ENCODE measurements at places on chromosomes 6 and 20. TPM values are rescaled to one million over a fixed set of nuclear protein-coding genes. Genes with fewer than 3 reads are reported as not detected.

HDGFL1 gene
- not detected for total RNA-seq

DNA sequence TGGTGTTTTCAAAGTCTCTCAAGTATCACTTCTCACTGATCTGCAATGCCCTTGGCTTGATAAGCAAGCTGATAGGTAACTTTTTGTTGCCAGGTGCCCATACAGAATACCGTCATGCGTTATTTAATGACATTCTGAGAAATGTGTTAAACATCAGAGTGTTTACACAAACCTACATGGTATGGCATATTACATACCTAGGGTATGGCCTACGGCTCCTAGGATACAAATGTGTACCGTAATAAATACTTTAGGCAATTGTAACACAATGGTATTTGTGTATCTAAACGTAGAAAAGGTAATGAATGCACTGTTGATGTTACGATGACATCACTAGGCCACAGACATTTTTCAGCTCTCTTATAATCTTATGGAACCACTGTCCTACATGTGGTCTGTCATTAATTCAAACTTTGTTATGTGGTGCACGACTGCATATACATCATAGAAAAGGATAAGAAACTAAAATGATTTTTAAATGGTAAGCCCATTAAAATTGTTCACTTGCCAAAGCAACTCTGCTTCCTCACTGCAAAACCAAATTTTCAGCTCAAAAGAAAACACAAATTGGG, 35.7 kb downstream of the CSNK2A1 start:
- DNase-seq: no peak

GRCh38 chr6:138765896-138766655, 7.5 kb upstream of the CCDC28A start:
- no peak for DNase-seq

GRCh38 chr6:57262488-57262887, 40.4 kb upstream of the RAB23 start:
- DNase-seq: no peak

APOM gene
- 0.81 TPM for total RNA-seq

DNA sequence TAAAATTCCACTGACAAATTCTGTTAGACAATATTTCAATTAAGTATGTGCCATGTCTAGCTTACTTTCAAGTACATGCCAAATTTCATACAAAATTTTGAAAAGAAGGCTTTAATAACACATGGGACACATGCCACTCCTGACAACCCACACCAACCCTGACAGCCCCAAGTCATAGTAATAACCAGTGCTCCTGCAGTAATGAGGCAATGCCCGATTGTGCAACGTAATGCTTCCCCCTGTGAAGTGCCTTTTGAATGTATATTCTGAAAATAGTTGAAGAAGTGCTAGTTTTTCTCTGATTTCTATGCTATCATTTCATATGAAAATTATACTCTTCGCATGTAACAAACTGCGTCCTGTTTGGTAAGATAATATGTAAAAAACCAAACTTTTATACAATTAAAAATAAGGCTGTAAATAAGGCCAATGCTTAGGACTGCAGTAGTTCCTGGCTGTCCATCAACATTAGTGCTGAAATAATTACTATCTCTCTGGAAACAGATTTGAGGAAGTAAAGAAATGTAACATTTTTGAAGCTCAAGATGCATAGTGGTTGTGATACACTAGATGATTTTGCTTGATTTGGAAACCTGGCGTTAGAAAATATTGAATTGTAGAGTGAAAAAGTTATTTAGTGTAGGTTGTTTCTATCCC, 125.8 kb upstream of the BCLAF1 start:
- no peak for DNase-seq

TLDC2 gene
- 1.1 TPM for total RNA-seq

DNA sequence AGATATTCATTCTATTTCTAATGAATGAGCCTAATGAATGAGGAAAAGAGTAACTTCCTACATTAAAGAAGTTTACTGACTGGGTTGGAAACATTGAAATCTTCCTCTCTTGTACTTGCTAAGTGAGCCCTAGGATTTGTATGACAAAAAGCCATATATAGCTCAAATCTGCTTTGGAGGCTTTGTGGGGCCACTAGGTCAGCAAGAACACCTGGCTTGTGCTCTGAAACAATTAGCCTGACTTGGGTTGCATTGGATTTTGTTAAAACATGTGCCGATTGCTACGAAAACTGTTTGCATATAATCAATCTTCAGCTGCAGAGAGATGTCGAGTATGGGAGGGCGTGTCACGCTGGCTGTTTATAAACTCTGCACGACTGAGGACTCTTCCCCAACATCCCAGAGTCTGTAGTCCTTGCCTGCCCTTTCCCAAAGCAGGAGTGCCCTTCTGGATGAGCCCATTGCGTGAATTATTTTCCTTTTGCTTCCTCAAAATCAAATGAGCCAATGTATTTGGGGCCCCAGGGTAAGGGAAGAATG, 684.8 kb downstream of the DHX35 start:
- no peak for DNase-seq

DNA sequence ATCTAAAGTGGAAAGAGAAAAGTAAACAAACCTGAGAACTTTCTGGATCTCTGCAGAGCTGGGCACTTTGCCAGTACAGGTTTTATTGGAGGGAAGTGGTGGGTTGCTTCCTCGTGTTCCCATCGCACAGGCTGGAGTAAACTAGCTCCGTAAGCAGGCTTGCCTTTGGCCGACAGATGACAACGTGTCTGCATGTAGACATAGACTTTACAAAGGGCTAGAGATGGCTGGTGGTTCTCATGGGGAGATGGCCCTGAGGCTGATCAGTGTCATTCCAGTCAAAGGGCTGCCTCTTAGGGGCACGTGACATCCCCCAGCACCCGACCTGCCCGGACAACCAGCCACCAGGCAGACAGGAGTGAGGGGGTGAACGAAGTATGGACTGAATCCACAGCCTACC, 98.8 kb downstream of the YTHDF1 start:
- DNase-seq: no peak

- DNase-seq: peak; percentile 15
Observed at GRCh38 chr6:132388291-132388690, 13.0 kb downstream of the MOXD1 start.

DNA sequence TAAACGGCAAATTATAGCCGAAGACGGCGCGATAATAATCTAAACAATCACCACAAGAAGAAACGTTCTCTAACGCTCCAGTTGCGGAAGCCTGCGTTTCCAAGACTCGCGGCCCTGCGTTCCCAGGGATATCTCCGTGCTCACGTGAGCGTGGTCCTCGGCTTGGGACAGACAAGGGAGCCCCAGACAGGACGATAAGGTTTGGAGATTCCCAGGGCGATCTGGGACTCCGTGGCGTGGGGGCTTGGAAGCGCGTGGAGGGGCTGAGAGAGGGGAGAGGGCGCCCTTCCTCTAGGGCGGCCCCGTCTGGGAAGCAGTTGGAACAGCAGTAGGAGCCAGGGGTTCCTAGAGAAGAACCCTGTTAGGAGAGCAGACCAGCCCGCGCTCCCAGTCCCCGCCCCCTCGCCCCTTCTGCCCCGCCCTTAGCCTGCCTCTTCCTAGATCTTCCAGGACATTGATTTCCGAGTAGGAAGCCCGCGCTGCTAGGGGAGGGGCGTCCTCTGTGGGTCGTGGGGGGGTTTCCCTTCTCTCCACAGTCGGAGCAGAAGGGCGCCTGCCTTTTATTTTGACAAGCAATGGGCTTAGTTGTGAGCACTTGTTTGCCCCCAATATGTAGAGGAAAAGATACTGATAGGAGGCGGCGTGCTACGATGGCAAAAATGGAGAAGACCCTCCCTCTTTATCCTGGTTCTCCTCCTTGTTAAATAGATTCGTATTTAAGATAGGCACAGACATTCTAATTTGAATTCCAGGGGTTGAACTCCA, 10.6 kb downstream of the NRN1 start:
- DNase-seq: no peak

DNA sequence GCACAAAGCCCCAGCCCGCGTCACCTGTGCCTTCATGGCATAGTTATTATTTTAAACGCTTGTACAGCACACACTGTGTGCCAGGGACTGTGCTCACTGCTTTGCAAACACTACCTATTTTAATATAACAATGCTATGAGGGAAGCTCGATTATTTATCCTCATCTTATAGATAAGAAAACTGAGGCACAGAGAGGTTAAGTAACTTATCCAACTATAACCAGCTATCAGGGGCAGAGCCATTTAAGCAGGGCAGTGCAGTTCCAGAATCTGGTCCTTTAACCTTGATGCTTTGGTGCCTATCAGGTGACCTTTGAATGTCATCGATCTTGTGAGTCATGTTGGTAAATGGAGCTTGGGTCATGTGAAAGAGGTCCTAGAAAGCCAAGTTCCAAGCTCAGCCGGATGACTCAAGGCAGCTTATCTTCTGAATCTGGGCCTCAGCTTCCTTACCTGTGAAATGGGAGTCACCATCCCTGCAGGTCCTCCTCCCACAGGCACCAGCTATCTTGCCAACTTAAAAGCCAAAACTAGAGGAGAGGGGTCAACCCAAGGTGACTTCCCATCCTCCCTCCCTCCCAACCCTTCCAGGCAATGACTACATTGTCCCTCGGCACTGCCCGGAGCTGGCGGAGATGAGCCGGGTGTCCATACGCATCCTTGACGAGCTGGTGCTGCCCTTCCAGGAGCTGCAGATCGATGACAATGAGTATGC, 56.4 kb upstream of the TTPAL start:
- DNase-seq: no peak

DNA sequence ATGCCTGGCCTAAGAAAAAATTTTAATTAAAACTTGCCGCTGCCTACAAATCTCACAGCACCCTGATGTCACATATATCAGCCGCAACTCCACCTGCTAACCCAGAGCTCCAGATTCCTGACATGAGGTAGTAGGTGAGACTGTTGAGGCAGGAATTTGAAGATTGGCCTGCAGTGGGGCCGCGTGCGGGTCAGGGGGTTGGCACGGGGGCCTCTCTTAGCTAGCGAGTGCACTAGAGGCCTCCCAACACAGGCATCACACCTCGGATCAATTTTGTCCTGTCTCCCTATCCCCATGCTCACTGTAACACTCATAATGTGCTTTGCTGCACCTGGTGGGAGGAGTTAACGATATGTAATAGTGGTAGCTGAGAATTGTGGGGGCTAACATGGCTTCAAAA, 349.8 kb downstream of the CDC5L start:
- DNase-seq: no peak

DNA sequence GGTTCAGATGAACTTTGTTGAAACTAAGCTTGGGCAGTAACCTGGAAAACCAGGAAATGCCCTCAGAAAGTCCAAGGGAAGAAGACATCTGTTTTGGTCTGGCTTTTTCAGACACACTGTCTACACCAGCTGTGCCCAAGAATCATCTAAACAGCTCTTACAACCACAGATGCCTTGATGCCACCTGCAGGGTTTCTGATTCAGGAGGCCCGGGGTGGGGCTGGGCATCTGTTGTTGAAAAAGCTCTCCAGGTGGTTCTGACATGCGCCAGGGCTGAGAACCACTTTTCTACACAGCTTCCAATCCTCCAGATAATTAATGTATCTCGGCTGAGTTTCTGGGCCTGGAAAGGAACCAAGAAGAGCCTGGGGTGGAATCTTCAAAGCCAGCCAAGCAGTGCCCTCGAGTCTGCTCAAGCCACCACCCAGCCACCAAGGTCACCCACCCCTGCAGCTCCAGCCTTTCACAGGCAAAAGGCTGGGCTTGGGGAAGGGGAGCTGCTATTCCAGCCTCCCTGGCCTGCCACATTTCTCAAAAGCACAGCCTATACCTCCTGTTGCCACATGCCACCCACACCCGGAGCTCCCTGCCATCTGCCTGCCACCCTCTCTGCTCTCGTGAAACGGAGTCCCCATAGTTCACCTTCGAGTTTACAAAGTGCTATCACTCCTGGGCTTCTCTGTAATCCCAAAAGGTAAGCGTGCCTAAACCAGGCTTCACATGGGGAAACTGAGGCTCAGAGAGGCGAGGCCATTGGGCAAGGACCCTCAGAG, 9.4 kb downstream of the MDGA1 start:
- DNase-seq: no peak

- DNase-seq: no peak
Observed at GRCh38 chr20:3405139-3405538, 2.3 kb downstream of the DNAAF9 start.

SLC24A3 gene
- not detected for total RNA-seq

- no peak for DNase-seq
Observed at GRCh38 chr6:124142852-124143251, 339.2 kb downstream of the NKAIN2 start.

DNA sequence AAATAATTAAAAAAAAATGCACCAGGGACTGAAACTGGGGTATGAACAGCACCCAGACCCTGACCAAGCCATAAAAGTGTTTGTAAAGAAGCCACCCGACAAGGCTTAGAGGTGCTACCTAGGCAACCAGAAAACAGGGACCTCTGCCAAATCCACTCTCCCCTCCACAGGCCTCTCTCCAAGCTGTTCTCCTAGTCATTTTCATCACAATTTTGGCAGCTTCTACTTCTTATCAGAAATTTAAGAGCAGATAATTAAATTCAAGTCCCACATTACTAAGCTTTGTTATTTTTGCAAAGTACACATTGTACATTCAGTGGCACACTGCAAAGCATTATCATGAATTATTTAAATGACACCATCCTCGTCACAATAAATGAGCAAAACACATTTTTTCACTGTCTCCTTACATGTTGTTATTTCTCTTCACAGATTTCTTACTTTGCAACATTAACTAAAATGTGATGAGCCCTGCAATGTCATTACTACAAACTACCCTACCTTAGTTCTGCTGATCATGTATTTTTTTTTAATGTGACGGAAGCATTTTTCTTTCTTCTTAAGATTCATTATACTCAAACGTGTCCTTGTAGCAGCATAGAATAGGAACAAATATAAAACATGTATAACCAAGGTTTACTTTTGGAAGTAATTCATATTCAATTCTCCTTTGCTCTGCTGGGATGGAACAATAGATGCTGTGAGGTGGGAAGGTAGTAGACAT, 38.1 kb downstream of the ECT2L start:
- DNase-seq: no peak
